Fibroblast of the aortic adventitia (primary cell): ENCODE measurements at places on chromosomes 11 and 22. TPM values are rescaled to one million over a fixed set of nuclear protein-coding genes. Genes with fewer than 3 reads are reported as not detected.

DNA sequence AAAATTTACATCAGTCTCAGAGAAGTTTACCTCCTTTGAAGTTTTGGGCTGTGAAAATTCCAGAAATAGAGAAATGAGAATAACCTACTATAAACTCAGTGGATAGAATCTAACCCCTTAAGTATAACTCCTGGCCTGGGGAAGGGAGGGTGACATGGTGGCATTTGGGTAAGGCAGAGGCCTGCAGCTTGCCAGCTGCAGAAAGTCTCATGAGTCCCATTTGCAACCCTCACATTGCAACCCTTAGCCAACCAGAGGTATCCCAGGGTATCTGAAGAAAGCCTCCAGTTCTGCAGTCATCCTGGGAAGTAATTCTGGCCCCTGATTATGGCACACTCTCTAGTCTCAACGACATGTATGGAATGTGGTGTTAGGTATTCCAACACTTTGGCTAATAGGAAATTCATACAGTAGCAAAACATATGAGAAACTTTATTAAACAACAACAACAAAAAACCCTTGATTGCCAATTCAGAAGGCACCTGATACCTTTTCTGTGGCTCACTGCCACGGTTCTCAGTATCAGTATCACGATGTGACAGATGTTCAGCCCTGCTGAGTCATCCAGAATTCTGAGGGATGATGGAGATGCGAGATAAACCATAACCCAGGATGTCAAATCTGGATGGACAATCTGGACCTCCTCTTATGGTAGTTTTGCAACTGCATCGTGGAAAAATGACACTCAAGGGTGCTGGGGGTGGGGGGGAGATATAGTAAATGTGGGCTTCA lies 743.4 kb downstream of the NELL1 start:
- no peak for DNase-seq

DNA sequence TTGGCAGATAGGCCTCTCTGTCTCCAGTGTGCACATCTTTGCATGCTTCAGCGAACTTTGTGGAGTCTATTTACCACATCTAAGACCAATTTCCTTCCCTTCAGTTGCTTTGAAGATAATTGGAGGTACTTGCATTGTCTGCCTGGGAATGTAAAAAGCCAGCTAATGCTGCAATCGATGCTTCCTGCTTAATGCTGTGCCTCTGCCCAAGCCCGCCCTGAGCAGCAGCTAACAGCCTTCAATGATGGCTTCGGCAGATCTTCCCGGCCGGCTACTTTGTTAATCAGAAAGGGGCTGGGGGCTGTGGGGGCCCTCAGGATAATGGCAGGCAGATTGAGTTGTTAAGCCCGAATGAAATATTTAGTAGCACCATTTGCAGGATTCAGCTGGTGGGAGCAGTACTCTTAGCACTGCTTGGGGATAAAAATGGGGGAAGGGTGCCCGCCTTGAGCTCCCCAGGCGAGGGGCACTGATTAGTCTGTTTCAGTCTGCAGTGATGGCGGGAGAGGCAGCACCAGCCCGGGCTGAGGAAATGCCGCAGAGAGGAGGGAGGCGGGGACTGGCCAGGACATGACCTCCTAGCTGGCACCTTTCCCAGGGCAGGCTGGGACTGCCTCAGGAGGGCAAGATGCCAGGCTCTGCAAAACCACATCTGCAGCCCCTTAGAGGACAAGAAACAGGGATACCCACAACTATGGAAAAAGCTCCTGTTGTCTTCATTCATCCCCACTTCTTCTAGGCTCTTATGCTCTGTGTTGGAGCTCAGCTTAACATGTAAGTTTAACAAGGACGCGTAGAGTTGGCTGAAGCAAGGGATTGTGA lies 460.0 kb downstream of the BUD13 start:
- DNase-seq, result peak; percentile 9

GRCh38 chr11:125410091-125410490 lies 86.0 kb downstream of the FEZ1 start:
- DNase-seq, result no peak

- no peak for DNase-seq
Observed at GRCh38 chr22:47673557-47673956, 911.1 kb downstream of the TBC1D22A start.

GRCh38 chr11:115672999-115673411 lies 168.8 kb upstream of the CADM1 start:
- no peak for DNase-seq

- DNase-seq, result no peak
Observed at GRCh38 chr11:15674756-15675155, 560.0 kb downstream of the INSC start.

DNA sequence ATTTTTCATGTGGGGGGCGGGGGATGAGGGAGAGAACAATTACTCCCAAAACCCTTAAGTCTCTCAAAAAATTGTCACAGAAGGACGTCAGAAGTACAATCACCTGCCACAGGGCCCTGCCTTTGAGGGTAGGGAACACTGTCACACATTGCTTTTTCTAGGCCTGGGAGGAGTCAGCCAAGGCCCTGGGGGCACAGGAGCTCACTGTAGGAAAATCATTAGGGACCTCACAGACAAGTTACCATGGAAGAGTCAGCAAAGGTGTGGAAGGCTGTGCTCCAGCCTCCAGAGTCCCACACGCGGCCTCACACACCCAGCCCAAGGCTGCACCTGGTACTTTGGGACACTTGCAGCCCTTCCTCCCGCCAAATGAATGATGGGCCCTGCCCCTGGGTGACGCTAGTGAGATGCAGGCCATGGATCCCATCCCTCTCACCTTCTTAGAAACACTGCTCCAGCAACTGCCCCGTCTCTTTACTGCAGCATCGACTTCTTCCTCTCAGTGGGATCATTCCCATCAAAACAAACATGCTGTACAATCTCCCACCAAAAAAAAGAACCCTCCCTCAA lies 3.3 kb downstream of the PLEKHA7 start:
- no peak for DNase-seq

DNA sequence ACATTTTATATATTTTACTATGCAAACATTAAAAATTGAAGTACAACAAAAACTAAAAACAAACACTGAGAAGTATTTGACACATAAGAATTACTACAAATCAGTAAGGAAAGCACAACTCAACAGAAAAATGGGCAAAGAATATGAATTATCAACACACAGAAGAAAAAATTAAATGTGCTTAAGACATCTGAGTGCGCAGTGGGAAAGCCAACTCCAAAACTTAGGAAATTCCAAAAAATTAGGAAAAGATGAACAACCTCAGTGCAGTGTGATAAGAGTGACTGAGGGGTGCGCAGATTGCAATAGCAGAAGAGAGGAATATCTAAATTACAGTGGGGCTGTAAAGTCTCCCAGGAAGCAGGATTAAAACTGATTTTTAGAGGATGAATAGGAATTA lies 1.9 kb upstream of the TMEM41B start:
- no peak for DNase-seq

DNA sequence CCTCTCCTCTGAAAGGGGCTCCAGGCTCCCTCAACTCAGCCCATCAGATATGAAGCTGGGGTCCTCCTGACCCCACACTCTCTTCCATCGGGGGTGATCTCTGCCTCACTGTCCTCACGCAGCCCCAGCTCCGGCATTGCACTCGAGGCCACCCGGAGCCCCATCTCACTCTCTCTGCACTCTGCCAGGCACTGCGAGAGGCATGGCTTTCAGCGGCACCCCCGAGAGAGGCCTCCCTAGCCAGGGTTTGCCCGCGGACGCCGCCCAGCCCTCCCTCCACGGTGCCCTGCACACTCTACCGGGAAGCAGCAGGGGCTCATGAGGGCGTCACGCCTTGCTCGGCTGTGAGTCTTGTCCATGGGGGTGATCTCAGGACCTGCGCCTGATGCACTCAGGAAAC lies 436.2 kb downstream of the BRD1 start:
- no peak for DNase-seq

- DNase-seq, result peak; percentile 89
Observed at GRCh38 chr11:126637795-126638175, 282.3 kb downstream of the ST3GAL4 start.

DNA sequence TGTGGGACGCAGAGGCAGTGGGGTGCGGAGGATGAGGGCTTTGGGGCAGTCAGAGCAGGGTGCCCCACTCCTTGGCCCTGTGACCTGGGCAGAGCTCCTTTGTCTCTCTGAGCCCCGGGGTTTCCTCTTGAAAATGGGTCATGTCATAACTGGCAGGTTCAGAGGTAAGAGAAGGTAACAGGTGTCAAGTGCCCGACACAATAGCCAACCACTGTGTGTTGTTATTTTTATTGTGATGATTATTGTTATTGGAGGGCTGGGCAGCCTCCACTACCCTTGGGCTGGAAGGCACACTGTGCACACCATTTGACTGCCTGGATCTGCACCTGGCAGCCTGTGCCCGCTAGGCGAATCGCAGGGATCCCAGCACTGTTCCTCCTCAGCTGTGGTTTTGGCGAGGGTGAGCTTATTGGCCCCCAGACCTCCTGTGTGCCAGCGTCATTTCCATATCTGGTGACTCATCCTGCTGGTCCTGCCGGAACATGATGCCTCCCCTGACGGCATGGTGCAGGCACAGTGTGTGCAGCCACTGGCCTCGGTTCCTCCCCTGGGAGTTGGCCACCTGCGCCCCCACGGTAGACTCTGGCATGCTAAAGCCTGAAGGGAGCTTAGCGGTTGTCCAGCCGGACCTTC lies 15.4 kb upstream of the SOX10 start:
- DNase-seq, result peak; percentile 42

GRCh38 chr11:61139387-61139786 lies 21.8 kb downstream of the VPS37C start:
- peak; percentile 57 for DNase-seq

GRCh38 chr11:36177836-36178235 lies 111.4 kb downstream of the COMMD9 start:
- no peak for DNase-seq

GRCh38 chr11:28833670-28834069 lies 725.5 kb downstream of the METTL15 start:
- peak; percentile 98 for DNase-seq

DNA sequence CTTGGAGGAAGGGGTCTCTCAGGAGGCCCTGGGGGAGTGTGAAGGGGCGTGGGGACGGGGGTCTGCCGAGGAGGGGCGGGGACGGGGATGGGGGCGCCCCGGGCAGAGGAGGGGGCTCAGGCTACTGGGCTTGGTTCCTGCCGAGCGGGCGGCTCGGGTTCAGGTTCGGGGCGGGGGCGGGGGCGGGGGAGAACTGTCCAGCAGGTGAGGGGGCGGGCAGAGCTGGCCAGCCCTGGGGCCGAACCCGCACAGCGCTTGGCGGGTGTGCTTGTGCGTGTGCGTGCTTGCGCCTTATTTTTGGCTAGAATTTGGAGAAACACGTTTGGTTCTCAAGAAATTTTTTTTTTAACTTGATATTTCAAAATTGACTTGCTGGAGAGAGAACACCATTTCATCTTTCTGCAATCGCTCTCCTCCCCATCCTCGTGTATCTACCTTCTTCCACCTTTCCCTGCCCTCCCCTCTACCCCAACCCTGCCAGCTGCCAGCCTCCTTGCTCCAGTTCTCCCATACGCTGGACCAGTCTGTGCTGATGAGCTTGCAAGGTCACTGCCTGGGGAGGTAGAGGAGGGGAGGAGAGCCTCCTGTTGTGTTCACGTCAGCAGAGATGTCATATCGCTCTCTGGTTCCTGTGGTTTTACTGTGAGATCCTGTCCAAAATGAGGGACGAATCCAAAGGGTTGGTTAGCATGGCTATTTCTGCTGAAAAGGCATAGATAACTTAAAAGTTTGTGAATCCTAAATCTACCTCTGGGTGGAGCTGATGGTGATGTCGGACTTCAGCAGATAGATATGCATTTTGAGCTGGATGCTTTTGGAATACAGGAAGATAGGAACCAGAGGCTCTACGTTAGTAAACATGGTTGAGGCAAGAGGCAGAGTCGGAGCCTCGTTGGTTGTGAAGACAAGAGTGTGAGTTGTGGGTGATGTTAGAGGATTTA lies 668 bp downstream of the MADD start:
- DNase-seq, result peak; percentile 67

DNA sequence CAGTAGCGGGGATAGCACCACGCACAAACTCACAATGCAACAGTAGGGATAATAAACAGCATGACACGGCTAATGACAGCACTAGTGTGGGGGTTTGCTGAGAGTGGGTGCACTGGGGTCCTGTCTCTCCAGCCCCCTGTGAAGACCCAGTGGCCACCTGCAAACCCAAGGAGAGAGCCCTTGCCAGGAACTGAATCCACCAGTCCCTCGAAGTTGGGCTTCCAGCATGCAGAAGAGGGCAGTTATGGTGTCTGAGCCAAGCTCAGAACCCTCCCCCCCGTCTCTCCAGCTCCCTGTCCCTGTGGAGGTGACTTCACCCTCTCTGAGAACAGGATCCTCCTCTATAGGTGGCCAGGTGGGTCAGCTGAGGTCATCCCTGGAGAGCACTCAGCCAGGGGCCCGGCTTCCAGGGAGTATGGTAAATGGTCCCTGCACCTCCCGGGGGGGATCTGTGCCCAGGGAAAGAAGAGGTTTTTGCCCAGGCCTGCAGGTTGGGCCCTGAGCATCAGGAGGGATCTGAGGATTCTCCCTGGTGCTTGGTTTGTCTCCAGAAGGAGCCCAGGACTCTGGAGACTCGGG lies 86.3 kb upstream of the PRR5 start:
- DNase-seq, result no peak

GRCh38 chr11:26613759-26614158 lies 41.7 kb upstream of the MUC15 start:
- no peak for DNase-seq

DNA sequence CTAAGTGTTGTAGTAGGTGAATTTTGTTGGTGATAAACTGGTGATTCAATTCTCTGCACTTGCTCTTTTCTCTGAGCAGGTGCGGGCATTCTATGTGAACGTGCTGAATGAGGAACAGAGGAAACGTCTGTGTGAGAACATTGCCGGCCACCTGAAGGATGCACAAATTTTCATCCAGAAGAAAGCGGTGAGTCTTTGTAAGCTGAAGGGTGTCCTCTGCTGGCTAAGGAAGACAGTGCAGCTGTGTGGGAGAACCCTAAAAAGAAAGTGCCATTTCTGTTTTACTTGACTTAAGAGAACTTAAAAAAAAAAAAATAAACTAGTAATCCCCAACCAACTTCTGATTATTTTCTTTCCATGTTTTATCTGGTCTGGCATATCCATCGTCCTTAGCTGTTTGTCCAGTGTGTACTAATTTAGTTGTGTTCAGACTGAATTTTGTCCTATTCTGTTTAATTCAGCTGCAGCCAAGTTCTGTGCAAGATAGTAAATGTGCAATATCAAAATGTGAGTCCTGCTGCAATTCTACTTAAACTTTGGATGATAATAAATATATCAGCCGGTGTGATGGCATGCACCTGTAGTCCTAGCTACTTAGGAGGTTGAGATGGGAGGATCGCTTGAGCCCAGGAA lies 29.6 kb downstream of the CAT start:
- DNase-seq, result peak; percentile 15

TRMU gene
- 15.8 and 23.1 TPM in 2 replicates for total RNA-seq

APIP gene
- 24.9 and 32.4 TPM in 2 replicates for total RNA-seq

SLC37A2 gene
- total RNA-seq, result 0.08 and 0.63 TPM in 2 replicates

TSSK2 gene
- total RNA-seq, result not detected in 2 replicates

CCDC87 gene
- total RNA-seq, result 0.45 and 1.1 TPM in 2 replicates

GAB4 gene
- not detected in 2 replicates for total RNA-seq

UCP3 gene
- total RNA-seq, result 0.54 TPM in 1 of 2 replicates, not detected in the other

HEPHL1 gene
- total RNA-seq, result not detected in 2 replicates

ARHGEF17 gene
- 30.3 and 70.3 TPM in 2 replicates for total RNA-seq
